Stimulated activated CD4-positive, alpha-beta T cell treated with anti-CD3 and anti-CD28 coated beads, Interleukin-2, amount 100 ng/mL, for 48 hours (primary cell): ENCODE measurements at places on chromosomes 2 and 18.
A peak's percentile ranks its signal among the peaks of the same experiment; 100 is the strongest.

DNA sequence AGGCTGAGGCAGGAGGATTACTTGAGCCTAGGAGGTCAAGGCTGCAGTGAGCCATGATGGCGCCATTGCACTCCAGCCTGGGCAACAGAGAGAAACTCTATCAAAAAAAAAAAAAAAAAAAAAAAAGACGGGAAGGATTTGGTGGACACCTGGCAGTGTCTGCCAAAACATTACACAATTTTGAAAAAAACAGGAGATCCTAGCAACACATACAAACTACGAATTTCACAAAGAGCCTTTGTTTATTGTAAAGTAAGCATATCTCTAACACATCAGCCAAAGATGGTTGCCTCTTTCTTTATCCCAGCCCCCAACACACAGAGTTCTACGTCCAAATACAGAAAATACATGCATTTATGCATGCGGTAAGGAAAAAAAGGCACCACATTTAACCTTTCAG is 7.6 kb downstream of the GPR45 start:
- no peak for DNase-seq

- DNase-seq: peak; percentile 12
These were observed 88.4 kb downstream of the BCL2L11 start for GRCh38 chr2:111209045-111209514.

- DNase-seq: no peak
These were observed 173.8 kb downstream of the DPP4 start for GRCh38 chr2:161900241-161900640.

- DNase-seq: no peak
These were observed 44.6 kb upstream of the AAK1 start for GRCh38 chr2:69687971-69688611.

GRCh38 chr2:128105072-128105471 is 14.1 kb downstream of the UGGT1 start:
- no peak for DNase-seq

DNA sequence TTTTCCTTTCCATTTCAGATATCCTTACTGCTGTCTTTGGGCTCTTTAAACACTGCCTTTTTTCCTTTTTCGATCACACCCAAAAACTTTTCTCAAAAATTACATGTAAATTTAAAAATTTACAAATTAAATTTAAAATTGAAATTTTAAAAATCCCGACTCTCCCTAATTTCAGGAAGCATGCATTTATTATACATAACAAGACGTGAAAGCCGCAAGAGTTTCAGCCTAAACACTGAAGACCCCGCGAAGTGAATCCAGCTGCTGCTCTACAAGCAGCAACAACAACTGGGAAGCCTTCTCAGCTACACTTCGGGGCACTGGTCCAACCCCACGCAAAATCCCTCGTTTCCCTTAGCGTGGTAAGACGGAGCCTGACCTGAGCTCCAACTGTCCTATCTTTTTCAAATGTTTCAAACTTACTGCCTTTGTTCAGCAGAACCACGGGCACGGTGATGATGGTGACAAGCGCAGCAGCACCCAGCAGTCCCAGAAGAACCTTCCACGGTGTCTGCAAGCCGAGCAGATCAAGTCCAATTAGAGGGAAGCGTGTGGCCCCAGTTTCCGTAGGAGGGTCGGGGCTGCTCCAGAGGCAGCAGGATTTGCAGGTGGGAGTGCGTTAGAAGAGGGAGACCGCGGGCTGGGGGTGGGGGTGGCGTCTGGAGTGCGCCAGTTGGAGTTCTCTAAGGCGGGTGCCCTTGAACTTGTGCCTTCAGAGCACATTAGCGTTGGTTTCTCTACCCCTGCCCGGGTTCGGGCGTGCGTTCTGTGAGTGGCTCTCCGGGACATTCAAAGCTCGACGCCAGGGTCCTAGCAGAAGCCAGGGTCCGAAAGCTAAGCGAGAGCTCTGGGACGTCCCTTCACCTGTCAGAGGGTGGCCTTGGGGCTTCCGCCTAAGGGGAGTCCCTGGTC is 783 bp downstream of the DPP4 start:
- DNase-seq: no peak

DNA sequence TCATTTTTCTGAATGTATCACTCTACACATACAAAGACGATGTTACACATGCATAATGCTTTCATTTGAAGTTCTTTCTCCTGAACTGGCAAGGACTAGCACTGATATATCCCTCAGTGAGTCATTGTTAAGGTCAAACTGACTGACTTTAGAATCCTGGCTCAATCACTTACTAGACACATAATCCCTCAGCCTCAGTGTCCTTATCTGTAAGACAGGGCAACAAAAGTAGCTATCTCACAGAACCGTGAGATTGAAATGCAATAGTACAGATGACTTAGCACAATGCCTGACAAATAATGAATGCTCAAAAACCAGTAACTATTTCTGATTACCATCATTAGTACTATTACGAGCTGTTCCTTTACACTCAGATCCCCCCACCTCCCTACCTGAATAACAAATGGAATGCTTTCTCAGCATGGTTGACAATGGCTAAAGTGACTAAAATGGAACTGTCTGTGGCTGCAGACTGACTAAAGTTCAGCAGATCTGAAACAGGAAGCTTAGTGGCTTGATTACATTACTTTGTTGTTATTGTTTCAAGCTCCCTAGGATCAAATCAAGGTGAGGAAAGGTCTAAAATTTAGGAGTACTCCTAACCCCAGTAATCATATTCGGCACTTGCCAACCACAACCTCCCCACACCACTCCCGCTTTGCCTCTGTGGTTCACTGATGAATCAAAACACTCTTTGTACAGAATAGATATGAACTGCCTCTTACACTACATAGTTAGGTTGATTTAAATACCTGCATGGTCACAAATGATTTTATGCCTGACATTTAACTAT is 35.8 kb upstream of the CACNB4 start:
- DNase-seq: no peak

DNA sequence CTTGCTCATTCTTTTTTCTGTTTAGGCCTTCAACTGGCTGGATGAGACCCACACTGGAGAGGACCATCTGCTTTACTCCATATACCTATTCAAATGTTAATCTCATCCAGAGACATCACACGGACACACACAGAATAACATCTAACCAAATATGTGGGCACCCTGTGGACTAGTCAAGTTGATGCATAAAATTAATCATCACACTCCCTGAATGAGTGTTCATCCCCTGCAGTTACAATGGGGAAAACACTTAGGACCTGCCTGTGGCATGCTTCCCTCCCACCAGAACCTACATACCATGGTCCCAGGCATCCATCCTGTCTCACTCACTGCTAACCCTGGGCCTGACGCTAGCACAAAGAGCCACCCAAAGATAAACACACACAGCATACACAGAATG is 112.8 kb upstream of the TEX51 start:
- DNase-seq: no peak

GRCh38 chr18:44123743-44124142 is 556.9 kb upstream of the SETBP1 start:
- DNase-seq: no peak

- DNase-seq: no peak
These were observed 610 bp downstream of the SPC25 start for GRCh38 chr2:168889635-168890005.

DNA sequence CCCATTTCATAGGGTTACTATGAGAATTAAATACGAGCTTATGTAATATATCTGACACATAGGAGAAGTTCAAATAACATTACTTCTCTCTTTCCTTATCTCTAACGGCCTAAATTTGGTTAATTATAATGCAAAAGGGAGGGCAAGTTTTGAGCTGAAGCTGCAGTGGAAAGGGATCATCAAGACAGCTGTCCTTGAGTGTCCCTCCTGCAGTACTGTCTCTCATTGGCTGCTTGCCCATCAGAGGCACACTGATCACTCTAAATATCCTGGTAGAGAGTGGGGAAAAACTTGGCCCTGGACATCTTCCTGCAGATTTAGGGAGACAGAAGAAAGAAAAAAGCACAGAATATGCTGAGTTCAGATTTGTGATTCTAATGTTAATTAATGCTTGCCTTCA is 186.0 kb downstream of the CAMKMT start:
- DNase-seq: no peak

DNA sequence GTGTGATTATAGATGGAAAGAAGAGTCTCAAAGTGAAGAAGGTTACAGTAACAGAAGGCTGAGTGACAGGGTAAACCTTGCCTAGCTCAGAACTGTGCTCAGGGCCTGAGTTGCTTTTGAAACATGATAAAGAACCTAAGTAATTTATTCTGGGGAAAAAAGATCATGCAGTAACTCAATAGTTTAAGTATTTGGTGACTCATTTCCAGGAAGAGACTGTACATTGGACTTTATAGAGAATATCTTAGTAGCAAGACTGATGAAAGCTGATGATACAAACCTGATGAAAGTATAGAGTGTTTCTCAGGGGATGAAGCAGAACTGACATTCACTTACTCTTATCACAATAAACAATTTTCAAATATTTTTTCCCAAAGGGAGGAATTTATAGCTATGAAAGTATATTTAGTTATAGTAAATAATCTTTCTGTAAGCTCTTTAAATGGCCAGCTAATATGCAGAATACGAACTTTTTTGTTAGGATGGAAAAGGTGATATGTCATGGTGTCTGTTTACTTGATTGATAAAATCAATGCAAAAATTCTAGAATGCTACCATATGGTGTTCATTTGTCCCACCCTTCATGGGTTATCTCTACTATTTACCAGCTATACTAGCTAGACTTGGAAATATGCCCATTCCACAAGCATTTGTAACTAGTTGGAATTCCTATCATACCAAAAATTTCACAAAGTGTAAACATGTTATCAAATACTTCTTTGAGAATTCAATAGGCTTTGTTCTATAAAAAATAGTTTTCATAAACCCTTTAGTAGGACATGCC is 1265.5 kb upstream of the ACVR2A start:
- no peak for DNase-seq

- DNase-seq: no peak
These were observed 44.5 kb upstream of the ASPRV1 start for GRCh38 chr2:70005752-70006446.

- DNase-seq: no peak
These were observed 48.2 kb upstream of the KCNG2 start for GRCh38 chr18:79749251-79750191.

- DNase-seq: no peak
These were observed 92.5 kb downstream of the BARD1 start for GRCh38 chr2:214716811-214717560.

DNA sequence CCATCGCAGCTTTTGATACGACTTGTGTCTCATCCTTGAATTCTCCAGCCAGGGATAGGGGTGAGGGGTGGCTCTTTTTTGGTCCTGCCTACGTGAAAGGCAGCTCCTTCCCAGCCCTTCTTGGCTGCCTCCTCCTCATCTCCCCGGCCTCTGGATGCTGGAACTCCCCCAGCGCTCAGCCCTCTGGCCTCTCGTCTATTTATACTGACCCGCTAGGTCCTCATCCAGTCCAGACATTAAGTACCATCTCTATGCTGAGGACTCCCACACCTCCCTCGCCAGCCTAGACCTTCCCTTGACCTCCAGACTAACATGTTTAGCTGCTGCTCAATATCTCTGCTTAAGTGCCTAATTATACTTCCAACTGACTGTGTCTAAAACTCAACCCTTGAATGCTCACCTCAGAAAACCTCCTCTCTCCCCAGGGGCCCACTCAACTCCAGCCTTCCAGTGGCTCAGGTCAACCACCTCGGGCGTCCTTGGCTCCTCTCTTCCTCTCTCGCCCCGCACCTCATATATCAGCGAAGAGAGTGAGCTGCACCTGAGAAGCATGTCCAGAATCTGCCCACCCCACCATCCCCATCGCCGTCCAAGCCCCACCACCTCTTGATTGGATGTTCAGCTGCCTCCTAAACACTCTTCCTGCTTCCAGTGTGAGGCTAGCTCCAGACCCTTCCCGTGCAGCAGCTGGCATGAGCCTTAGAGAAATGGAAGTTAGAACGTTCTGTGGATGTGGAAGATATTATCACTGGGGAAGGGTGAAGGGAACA is 34.8 kb downstream of the TOGARAM2 start:
- DNase-seq: no peak

DNA sequence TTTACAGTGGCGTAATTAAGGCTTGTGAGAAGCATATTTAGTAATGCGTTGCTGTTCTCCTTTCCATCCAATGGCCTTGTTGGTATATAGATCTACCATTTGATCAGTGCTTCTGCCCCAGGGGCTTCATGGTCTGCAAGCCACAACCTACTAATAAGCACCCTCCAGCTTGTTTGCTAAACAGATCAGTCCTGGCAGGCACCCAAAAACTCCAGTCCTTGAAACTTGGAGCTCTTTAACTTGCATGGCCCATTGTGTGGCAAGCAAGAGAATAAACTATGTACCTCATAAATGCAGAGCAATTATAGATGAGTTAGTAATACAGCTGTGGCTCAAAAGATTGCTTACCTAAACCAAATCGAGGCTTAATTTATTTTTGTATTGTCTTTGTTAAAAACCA is 158.5 kb downstream of the FTCDNL1 start:
- DNase-seq: no peak

GRCh38 chr2:75516378-75517360 is 44.1 kb downstream of the EVA1A start:
- DNase-seq: no peak

DNA sequence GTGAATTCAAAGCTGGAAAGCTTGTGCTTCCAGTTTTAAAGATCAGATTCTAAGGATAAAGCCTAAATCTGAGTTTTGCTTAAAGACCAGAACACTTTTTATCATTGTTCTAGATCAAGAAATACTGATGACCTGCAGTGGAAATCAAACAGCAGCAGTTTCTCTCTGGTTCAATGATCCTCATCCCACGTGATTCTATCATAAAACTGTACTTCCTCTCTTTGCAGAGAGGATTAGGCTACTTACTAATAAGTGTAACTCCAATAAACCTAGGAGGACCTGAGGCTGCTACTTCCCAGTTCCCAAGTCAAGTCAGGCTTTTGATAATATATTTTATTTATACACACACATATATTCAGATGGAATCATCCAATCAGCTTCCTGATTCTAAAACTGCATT is 81.9 kb downstream of the TCF4 start:
- no peak for DNase-seq

DNA sequence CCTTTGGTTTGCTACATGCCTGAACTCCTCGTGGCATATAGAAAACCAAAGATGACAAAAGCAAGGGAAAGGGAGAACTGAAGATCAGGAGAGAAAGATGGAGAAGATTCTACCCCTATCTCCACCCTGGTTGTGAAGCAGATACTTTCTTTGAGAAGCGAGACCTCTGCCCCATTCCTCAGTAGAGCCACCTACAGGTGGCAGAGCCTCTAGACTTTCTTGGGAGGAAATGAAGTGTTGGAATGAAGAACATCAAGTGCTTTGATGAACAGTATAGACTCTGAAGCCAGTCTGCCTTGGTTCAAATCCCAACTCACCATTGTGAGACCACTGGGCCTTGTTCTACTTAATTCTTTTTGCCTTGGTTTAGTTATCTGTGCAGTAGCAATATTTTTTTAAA is 348.8 kb upstream of the ETAA1 start:
- DNase-seq: no peak

- no peak for DNase-seq
These were observed 130.6 kb upstream of the CDH7 start for GRCh38 chr18:65620076-65620696.

GRCh38 chr2:187581125-187581896 is 27.1 kb upstream of the TFPI start:
- DNase-seq: peak; percentile 17

DNA sequence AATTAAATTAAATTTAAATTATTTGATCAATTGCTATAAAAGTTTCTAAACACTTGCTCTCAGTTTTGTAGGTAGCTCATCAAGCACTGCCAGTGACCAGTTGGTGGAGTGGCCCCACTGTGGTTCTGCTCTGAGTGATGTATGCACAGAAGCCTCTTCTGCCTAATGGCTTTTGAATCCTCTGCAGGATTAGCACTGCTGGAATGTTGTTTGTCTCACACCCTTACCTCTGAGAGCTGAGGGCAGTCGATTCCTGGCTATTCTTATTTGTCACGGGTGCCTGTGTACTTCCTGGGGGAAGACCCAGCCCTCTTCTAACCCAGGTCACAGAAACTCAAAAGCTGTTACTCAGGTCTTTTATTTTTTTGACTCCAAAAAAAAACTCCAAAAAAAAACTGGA is 9.5 kb downstream of the CAPN14 start:
- no peak for DNase-seq
